ENCODE measurements at places on chromosomes 7 and 10.

DNA sequence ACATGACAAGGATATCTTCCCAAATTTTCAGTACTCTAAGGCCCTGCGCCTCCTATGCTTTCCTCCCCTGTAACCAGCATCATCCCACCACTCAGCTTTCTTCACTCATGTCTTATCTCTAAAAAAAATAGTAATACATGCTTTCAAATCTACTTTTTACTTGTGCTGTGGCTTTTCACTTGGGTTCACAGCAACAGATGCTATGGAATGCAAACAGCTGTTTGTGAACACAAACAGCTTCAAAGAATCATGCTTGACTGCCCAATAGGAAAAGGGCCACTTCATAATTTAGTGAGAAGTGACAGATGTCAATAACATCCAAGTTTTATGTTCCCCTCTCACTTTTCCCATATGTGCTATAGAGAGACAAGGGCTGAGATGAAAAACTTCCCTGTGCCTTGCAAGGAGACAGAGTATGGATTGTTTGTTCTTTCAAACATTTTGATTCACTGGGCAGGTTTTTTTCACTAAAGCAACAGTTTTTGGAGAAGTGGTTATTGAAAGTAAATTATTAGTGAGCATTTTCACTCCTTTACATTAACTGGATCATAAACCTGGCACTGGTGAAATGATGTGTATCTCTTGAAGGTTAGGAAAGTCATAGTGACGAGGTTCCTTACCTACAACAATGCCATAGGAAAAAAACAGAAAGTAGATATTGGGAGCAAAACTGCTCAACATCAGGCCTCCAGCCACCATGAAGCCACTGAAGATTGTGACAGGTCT, 37.3 kb downstream of the SLC16A9 start:
- ATAC-seq = peak; percentile 11

DNA sequence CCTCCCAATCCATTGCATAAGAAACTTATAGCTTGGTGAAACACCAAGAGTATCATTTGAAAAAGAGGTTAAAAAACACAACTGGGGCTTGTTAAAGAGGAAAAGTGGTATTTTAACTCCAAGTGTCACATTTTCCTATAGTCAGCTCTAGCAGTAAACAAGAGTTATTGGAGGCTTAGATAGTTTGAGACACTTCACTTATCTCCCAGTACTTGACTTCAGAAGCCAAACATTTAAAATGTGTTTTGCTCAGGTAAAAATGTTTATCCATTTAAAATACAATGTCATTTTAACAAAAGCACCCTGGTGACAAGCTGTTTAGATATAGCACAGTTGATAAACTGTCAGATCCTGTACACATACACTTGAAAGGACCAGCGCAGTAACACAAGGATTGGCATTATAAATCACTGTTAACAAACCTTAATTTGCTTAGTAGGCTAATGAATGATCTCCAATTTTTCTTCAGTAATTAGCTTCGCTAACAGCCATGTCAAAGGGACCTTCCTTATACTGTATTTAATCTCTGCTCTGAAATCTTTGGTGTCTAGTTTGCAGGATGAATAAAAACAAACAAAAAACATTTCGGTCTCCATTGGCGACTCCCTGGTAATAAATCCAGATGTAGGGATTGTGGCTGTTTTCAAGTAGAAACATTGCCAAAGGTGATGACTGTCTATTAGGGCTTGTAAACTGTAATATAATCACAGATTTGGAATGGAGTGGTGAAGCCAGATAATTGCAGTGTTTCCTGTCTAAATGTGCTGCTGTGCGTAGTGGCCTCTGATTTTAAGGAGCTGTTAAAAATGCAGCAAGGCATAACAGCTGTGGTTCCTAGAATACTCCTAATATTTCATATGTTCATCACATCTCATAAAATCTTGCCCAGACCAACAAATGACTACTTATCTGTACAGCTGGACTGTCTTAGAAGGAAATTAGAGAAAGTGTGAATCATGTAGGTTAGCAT, 545.1 kb downstream of the AUTS2 start:
- no peak for ATAC-seq

DNA sequence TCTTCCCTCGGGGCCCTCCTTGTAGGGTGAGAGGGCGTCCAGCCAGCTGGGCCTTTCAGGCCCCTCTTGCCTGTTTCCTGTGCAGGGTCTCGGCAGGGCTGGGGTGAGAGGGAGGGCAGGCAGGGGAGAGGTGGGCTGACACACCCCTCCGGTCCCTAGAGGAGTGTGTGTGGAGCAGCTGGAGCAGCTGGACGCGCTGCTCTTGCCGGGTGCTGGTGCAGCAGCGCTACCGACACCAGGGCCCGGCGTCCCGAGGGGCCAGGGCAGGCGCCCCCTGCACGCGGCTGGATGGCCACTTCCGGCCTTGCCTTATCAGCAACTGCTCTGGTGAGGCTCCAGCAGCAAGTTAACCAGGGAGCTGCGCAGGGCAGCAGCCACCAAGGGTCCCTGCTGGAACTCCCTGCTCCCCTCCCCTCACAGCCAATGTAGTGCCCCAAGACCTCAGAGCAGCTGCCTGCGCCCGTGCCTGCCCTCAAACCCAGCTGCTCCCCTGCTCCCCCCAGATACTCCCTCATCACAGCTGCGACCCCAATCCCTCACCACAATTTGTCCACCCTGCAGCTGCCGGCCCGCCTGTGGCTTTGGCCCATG, 15.7 kb upstream of the ZNF862 start:
- ATAC-seq = no peak

DNA sequence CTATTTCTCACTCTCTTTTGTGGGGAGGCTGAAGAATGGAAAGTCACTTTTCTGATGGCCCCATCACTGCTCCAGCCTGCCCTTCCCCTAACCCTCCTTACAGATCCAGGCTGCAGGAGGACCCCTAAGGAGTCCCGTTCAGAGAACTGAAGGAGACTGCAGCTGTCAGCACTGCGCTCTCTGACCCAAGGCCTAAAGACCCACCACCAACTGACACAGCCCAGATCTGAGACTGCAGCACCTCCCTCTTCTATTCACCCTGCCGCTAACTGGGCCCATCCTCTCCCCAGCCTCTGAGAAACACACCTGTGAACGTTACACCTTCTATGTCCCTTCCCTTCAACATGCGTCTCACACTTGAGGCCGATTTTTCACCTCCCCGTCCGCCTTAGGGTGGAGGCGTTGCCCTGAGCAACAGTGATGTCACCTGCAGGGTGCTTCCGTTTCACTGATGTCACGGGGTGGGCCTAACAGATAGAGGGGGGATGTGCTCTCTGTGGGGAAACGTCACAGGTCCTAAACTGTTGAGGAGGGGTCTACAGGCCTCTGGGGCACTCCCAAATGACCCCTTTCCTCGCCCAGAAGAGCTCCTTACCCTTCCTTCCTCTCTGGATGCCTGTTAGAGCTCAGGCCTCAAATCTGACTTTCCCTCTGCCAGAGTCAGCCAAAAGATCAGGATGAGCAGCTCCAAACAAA, 5.1 kb downstream of the ITPRIP start:
- no peak for ATAC-seq

- ATAC-seq = no peak
Observed at GRCh38 chr10:48778193-48778857, 93.7 kb downstream of the WDFY4 start.

GRCh38 chr10:78911533-78912340, 157.0 kb upstream of the ZMIZ1 start:
- no peak for ATAC-seq

GRCh38 chr10:133295426-133296320, 13.0 kb downstream of the TUBGCP2 start:
- no peak for ATAC-seq

DNA sequence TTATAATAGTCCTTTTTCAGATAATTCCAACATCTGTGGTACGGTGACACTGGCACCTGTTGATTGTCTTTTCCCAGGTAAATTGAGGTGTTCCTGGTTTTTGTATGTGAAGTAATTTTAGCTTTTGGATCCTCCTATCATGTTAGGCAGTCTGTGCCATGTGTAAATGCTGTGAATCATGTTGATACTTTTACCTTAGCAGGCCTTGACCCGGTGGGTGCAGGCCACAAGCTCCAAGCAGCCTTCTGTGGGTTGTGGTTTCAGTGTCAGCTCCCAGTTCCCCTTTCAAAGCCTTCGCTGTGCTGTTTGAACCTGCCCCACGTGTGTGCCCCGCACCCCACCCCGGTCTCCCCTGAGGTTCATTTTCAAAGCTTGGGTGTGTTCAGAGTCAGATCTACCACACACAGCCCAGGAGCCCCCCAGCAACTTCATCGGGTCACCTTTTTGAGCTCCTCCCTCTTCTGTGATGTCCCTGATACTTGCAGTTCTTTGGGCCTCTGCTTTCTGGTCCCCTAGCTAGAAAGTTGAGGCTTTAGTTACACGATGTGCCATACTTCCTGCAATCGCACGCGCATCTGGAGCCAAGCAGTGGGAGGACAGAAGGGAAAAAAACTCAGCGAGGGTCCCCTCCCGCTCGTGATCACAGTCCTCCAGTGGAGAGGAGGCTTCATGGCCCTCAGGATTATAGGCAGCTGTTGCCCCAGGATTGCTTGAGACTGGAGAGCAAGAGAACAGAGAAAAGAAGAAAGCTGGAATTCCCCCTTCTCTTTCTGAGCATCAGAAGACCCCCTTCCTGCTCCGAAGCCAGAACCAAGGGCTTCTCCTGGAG, 8.7 kb upstream of the BHLHA15 start:
- ATAC-seq = peak; percentile 96

GRCh38 chr10:48505394-48506112, 99.3 kb downstream of the ARHGAP22 start:
- no peak for ATAC-seq

GRCh38 chr10:43111101-43111500, 27.1 kb upstream of the CSGALNACT2 start:
- no peak for ATAC-seq

DNA sequence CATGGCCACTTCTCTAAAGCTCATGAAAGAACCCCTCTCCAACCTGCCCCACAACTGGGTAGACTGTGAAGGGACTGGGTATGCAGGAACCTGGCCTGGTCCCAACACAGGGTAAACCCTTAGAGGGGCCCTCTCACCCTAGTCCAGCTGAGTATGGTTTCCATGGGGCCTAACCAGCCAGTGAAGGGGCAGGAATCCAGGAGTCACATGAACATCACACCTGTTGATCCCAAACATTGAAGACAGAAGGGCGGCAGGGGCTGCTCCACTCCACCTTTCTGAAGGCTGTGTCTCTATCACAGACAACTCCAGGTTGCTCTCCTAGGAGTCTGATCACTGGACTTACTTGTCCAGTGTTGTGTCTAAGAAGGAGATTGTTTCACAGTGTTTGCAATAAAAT, 30.8 kb downstream of the GRID1 start:
- ATAC-seq = no peak

GRCh38 chr10:59536167-59537014, 173.3 kb downstream of the SLC16A9 start:
- no peak for ATAC-seq

DNA sequence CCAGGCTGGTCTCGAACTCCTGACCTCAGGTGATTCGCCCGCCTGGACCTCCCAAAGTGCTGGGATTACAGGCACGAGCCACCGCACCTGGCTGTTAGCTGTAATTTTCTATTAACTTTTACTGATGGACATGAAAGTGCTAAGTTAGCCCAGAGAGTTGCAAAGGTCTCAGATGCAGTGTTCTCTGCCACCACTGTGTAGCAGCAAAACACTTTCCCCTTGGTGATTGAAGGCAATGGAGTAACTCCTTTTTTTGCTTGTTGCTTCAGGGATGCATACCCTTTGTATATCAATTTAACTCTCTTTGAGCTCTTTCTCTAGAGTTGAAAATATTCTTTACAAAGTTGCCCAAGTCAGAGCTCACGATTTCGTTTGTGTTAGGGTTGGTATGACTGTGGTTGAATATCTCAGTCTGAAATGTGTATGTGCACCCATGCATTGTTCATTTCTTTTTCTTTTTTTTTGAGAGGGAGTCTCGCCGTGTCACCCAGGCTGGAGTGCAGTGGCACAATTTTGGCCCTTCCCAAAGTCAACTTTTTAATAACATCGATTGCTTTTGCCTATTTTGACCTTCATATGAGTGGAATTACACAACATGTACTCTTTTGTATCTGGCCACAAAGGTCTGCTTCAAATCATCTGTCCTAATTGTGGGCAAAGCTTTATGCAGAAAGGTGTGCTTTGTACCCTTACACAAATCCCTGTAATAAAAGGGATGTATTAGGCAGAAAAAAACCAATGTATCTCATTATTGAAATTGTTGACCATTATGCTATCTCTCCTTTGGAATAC, 52.6 kb downstream of the GTF2I start:
- no peak for ATAC-seq

- no peak for ATAC-seq
Observed at GRCh38 chr10:125316436-125316835, 156.1 kb upstream of the CTBP2 start.

DNA sequence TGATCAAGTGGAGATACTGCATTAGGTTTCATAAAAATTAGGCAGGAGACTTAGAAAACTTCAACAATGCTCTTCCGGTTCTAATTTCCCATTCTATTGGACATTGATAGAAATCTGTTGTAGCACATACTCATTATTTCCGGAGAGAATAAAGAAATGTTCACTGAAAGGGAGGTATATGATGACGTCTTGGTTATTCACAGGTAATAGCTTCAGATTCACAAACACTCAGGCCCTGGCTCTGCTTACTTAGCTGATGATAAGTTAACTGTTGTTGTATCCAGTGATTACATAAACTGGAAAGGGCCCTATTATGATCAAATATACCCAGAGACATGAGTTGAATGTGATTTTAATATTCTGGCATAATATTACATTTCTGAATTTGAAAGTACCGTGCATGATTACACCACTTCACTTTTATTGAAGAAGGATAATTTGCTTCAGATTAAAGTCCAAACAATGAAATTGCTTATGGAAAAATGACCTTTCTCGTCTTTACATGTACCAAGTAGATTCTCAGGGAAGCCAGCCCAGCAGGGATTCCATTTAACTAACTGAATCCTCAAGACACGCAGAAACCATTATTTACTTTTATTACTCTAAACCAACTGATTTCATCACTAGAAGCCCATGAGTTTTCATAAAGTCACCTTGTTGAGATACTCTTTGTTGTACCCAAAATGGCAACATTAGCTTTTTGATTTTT, 288.0 kb upstream of the PITRM1 start:
- no peak for ATAC-seq

DNA sequence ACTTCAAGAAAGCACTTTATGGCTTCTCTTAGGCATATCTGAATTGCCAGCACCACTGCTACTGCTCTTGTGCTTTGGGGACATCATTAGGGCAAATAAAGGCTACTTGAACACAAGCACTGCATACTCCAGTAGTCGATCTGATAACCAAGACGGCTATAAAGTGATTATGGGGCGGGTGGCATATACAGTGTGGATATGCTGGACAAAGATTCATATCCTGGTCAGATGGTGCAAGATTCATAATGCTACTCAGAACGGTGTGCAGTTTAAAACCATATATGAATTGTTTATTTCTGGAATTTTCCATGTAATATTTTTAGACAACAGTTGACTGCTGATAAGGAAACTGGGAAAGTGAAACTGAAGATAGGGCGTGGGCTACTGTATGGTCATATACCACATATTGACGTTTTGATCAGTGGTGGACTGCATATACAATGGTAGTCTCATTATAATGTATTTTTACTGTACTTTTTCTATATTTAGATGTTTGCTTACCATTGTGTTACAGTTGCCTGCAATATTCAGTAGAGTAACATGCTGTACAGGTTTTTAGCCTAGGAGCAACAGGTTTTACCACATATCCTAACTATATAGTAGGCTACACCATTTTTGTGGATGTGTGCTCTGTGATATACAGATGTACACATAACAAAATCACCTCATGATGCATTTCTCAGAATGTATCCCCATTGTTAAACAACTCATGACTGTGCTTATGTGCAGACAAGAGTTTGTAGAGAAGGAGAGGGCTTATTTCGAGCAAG, 15.2 kb downstream of the ANLN start:
- no peak for ATAC-seq

- no peak for ATAC-seq
Observed at GRCh38 chr10:3452683-3453361, 280.2 kb upstream of the PITRM1 start.

Data from stimulated activated memory B cell treated with anti-CD40 and anti-IgM and Interleukin-4, amounts not matched to agents 10 μg/mL and 1 μg/mL and 100 μg/mL, for 72 hours (primary cell).